ENCODE measurements at places on chromosomes 6 and 20.

GRCh38 chr20:47668313-47669151 is 116.7 kb downstream of the SULF2 start:
- no peak for DNase-seq

GRCh38 chr6:111626441-111626840 is 20.8 kb upstream of the TRAF3IP2 start:
- peak; percentile 35 for DNase-seq

GRCh38 chr6:105862936-105863607 is 223.1 kb upstream of the PRDM1 start:
- no peak for DNase-seq

DNA sequence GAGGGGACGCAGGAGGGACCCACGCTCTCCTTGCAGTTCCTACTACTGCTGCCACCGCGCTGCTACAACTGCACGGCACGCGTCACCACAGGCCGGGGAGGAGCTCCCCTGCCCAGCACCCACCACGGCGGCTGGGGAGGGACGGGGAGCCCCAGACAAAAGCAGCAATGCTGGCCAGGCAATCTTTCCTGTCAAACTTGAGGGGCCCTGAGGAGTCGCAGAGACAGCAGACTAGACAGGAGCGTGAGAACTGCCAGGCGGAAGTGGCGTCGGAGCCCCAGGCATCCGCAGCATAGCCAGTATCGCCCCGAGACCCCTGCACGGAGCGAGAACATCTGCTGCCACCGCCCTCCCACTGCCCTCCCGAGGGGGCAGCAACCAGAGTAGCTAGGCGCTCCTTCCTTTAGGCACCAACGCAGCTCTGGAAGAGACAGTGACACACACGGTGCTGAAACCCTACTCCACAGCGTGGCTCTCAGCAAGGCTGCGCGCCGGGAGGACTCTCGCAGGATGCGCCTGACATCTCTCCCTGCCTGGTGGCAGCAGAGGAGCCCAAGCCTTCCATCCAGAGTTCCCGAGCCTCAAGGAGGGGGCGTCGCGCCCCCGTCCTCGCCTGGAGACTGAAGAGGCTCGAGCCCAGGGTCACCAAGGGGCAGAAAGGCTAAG is 2.2 kb downstream of the TAF4 start:
- DNase-seq = peak; percentile 72

DNA sequence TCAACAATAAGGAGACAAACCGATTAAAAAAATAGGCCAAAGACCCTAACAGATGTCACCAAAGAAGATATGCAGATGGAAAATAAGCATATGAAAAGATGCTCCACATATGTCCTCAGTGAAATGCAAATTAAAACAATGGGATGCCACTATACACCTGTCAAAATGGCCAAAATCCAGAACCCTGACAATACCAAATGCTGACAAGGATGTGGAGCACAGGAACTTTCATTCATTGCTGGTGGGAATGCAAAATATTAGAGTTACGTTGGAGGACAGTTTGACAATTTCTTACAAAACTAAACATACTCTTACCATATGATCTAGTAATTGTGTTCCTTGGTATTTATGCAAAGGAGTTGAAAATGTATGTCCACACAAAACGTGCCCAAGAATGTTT is 1.8 kb upstream of the ZNF184 start:
- no peak for DNase-seq

DNA sequence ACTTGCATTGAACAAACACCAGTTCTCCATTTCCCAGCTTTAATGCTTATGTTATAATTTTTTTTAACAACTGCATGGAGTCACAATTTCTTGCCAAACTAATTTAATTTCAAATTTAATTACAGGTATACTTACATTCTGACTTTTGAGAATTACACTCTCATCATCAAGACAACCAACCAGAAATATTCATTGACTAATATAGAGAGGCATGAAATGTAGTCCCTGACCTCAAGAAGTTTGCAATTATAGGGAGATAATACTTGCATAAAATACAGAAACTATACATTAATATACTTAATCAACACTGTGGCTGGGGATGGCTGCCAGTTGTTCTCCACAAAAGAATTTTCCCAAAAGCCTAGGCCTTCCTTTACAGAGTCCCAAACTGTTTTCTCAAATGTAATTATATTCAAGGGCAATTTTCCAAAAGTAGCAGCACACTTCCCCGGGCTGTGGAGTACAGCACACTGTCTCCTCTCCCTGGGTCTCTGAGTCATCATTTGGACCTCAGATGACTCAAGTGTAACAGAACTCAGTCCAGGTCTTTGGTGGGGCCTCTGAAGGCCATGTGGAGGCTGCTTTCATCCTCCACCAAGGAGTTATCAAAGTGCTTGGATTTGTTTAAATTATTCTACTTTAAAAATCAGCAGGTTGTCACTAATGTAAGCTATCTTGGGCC is 114.1 kb downstream of the KIF16B start:
- no peak for DNase-seq

- peak; percentile 21 for DNase-seq
Observed at GRCh38 chr6:136959471-136959891, 37.4 kb downstream of the SLC35D3 start.

GRCh38 chr6:128131566-128131965 is 230.7 kb upstream of the THEMIS start:
- no peak for DNase-seq

DNA sequence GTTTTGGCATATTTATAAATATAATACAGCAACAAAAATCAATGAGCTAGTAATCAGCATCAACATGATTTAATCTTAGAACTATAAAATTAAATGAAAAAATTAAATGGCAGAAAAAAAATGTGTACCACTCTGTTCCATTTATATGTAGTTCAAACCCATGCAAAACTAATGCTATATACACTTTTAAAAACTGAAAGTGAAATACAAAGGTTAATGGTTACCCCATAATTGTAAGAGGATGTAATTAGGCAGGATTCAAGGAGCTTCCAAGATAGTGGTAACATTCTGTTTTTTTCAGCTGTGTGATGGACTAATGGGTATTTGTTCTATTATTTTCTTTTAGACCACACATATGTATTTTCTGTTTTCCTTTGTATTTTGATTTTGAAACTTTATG is 492.1 kb downstream of the UTRN start:
- no peak for DNase-seq

- DNase-seq = no peak
Observed at GRCh38 chr20:21202259-21202658, 76.4 kb downstream of the KIZ start.

DNA sequence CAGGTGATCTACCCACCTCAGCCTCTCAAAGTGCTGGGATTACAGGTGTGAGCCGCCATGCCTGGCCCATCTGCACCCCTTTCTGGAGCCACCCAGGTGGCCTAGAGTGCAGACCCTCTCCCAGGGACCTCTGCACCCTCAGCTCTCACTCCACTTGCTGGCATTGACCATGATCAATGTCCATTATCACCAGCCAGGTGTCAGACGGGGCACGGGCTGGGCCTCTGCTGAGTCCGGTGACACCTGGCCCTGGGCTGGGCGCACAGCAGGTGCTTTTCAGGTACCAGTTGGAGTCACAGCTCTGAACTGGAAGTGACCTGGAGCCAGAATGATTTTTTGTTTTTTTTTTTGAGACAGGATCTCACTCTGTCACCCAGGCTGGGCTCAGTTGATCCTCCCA is 91.8 kb upstream of the PMEPA1 start:
- no peak for DNase-seq

- DNase-seq = no peak
Observed at GRCh38 chr20:23939641-23940040, 48.9 kb downstream of the GGTLC1 start.

DNA sequence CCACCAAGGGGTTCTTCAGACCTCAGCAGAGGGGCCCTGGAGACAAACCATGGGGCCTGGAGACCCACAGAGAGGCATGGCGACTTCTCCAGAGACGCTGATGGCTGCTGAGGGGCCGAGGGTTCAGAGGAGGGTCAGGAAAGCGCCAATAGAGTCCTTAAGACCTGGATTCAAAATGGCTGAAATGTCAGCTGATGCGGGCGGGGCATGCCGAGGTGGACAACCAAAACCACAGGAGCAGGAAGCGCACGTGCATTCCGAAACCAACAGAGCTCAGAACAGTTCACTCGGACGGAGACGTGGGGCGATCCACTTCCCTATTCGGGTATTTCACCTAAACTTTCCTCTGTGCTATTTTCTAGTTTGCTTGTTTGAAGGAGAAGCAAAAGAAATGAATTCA is 99.9 kb upstream of the RIN2 start:
- DNase-seq = no peak

DNA sequence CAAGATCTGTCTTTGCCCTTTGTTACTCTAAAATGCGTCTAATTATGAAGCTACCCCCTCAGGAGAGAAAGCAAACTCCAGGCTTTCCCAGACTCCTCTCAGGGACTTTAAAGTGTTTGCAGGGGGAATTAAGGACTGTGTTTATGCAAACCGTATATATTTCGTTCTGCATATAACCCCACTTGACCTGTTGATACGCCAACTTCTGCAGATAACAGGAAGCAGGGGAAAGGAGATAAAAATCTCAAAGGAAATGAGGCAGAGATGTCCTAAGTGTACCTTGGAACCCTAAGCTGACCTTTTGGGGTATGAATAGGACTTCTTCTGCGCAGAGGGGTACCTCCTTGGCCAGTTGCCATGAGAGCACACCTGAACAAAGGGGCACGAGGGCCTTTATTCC is 8.1 kb downstream of the SYCP2L start:
- DNase-seq = no peak

GRCh38 chr6:151075930-151076555 is 163.7 kb upstream of the AKAP12 start:
- DNase-seq = no peak

- no peak for DNase-seq
Observed at GRCh38 chr6:34580707-34581560, 24.8 kb upstream of the SPDEF start.

GRCh38 chr6:33997265-33997664 is 148.6 kb downstream of the GRM4 start:
- no peak for DNase-seq

DNA sequence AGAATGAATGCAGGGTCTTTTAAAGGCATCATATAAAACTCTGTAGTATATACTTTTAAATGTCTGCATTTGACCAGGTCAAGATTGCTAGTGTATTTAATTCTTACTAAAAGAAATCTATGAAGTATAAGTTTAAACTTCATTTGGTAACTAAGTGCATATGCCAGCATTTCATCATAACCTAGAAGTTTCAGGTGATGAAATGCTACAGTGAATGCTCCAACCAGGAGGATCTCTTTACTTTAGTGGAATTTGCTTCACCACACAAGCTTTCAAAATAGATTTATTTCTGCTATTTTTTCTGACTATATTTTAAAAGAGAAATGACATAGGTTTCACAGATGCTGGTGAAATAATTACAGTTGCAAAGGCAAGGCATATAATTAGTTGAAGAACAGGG is 141.9 kb downstream of the HIVEP2 start:
- DNase-seq = no peak

DNA sequence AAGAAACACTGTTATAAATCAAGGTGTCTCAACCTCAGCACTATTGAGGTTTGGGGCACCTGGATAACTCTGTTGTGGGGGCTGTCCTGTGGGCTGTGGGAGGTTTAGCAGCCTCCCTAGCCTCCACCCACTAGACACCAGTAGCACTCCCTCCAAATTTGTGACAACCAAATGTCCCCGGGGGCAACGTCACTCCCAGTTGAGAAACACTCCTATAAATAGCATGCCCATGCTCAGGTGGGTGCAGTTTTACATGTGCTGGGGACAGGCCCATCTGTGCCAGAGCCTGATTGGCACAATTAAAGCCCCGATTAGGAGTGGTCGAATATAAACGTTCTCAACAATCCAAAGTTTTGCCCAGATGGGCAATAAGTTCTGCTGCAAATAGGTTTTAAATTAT is 78.9 kb downstream of the FAM50B start:
- no peak for DNase-seq

GRCh38 chr20:36579996-36580545 is 6.7 kb downstream of the TGIF2 start:
- no peak for DNase-seq

GRCh38 chr6:73236144-73236750 is 11.0 kb upstream of the KHDC1L start:
- DNase-seq = no peak

DNA sequence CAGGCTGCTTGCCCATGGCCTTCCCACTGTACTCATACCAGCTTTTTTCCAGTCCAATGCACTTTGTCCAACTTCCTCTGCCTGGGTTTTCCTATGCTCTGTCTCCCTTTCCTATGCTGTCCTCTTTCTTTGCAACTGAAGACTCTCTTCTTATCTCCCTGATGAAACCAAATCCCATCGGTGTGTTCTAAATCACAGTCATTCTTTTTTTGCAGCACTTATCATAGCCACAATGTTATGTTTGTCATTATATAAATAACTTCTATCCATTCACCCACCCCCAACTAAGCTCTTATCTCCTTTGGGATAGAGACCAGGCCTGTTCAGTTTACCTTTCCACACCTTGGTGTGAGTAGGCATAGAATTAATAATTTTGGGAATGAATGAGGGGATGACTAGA is 121.0 kb downstream of the GPX5 start:
- DNase-seq = no peak

- DNase-seq = no peak
Observed at GRCh38 chr6:107275330-107275865, 160.1 kb upstream of the BEND3 start.

DNA sequence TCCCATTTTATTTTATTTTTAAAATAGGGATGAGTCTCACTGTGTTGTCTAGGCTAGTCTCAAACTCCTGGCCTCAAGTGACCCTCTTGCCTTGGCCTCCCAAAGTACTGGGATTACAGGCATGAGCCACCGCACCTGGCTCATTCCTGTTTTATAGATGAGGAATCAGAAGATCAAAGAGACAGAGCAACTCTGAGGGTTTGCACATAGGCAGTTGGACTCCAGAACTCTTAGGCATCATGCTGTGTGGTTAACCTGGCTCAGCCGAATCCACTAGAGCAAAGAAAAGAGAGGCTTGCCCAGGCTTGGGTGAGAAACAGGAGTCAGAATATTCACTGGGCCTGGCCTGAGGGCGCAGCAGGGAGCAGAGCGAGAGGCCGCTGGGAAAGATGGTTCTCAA is 9.4 kb downstream of the MYH7B start:
- DNase-seq = no peak

- DNase-seq = no peak
Observed at GRCh38 chr20:2279253-2279779, 16.5 kb upstream of the TGM3 start.

GRCh38 chr6:45105170-45105820 is 222.8 kb upstream of the RUNX2 start:
- DNase-seq = no peak

DNA sequence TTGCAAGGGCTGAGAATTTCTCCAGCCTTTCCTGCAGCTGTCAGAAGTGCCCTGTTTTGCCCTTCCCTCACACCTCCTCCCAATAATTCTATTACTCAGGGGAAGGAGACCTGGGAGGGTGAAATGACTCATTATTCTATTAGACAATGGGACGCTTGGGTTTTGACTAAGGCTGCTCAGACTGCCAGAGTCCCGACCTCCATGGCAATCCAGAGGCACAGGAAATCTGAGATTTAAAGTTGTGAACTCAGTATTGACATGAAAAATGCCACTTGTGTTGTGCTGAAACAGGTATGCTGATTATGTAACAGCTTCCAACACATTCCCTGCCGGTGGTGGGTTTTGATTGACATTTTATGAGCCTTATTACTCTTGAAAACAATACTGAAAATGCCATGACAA is 625.9 kb upstream of the FLRT3 start:
- DNase-seq = peak; percentile 29
